ENCODE measurements at places on chromosomes 1 and 21. TPM values are rescaled to one million over a fixed set of nuclear protein-coding genes. Genes with fewer than 3 reads are reported as not detected.

The FNBP1L gene
- 40.6 TPM for total RNA-seq

The E2F2 gene
- 1.1 TPM for total RNA-seq

The KISS1 gene
- total RNA-seq: not detected

- no peaks in the 10 kb centered on the region for H3K27me3 ChIP-seq
- DNase-seq: no peak
- H3K4me1 ChIP-seq: no peaks in the 10 kb centered on the region
- no peaks in the 10 kb centered on the region for H3K36me3 ChIP-seq
Measured at GRCh38 chr1:154533952-154534844, 24.3 kb downstream of the UBE2Q1 start.

- H3K27ac ChIP-seq: no peak overlapping the region
- no peak for DNase-seq
- no peaks in the 10 kb centered on the region for H3K36me3 ChIP-seq
- peaks cover 5% of the 10 kb centered on the region for H3K4me1 ChIP-seq
- no peaks in the 10 kb centered on the region for H3K27me3 ChIP-seq
Measured at GRCh38 chr1:219416598-219417238, 196.2 kb downstream of the ZC3H11B start.

DNA sequence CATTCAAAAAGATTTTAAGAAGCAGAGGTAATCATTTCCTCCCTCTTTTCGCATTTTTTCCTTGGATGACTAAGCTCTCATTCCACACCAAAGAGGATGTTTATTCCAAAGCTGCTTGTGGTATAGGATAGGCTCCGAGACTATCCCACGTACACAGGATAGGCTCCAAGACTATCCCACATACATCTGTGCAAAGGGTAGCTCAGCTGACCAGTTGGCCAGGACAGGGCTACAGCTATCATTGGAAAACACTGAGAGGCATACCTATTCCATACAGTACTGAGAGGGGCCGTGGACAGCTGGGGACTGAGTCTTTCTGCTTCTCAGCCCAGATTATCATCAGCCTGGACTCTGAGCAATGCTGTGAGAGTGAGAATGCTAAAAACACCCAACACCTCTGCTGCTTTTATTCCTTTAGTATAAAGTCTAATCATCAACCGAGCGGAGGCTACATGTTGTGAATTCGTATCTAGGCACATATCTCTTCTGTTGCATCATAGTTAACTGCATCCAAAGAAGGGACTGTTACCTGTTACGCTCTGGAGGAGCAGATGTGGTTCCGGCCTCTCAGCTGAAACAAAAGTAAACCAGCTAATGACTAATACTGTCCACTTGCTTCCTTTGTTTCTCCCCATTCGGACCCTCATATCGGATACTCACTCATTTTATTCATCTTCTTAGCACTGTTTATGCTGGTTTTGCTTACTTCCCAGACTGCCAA, 141.0 kb downstream of the TNFSF18 start:
- H3K27me3 ChIP-seq: no peaks in the 10 kb centered on the region
- peaks cover 4% of the 10 kb centered on the region for H3K4me1 ChIP-seq
- no peaks in the 10 kb centered on the region for H3K36me3 ChIP-seq
- H3K27ac ChIP-seq: no peak overlapping the region
- H3K4me3 ChIP-seq: no peak overlapping the region
- no peak for DNase-seq

GRCh38 chr1:56482486-56482885, 96.9 kb downstream of the PLPP3 start:
- no peak overlapping the region for H3K4me3 ChIP-seq
- no peaks in the 10 kb centered on the region for H3K36me3 ChIP-seq
- no peak for DNase-seq
- no peak overlapping the region for H3K27ac ChIP-seq
- no peaks in the 10 kb centered on the region for H3K27me3 ChIP-seq

DNA sequence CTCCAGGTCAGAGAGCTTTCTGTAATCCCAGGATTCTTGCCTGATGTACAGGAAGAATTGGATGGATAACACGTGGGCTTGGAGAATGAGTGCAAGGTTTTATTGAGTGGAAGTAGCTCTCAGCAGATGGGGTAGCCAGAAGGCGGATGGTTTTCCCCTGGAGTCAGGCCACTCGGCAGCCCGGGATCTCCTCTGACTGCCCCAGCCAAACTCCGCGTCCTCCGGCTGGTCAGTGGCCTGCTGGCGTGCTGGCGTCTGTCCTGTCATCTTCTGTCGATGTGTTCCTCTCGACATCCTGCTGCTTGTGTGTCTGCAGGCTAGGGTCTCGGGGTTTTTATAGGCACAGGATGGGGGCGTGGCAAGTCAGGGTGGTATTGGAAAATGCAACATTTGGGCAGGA, 27.4 kb upstream of the GJA9 start:
- no peaks in the 10 kb centered on the region for H3K4me1 ChIP-seq
- H3K4me3 ChIP-seq: no peak overlapping the region
- H3K27ac ChIP-seq: no peak overlapping the region
- no peaks in the 10 kb centered on the region for H3K27me3 ChIP-seq

GRCh38 chr1:72366466-72366865, 84.1 kb upstream of the NEGR1 start:
- no peak for DNase-seq
- H3K4me3 ChIP-seq: no peak overlapping the region
- no peaks in the 10 kb centered on the region for H3K27me3 ChIP-seq

DNA sequence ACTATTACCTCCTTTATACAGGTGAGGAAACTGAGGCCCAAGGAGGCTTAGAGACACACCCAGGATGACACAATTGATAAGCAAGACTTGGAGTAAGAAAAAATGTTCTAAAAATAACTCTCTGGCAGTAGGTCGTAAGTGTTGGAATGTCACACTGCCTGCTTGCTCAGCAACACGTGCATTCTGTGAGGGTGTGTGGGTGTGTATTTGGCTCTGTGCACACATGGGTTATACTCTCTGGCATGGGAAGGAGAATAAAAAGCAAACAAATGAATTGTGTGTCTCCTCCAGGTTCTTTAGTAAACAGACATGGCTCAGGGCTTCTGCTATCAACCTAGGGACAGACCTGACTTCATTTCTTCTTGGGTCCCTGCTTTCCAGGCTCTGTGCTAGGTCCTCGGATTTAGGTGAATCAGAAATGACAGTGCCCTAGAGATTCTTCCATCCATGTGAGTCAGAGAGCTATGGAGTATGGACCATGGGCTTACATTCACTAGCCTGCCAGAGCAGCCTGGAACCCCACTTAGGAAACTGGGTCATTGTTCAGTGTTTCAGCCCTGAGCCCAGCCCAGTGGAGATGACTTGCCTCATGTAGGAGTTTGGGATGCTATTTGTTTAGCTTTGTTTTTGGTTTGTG, 72.4 kb downstream of the ELAVL4 start:
- H3K4me3 ChIP-seq: no peak overlapping the region
- H3K4me1 ChIP-seq: no peaks in the 10 kb centered on the region
- H3K27me3 ChIP-seq: peaks cover 8% of the 10 kb centered on the region
- H3K27ac ChIP-seq: no peak overlapping the region

All from lower lobe of right lung (tissue), 2 donors.